NCI-H2171 treated with DMSO at 0.1 percent for 48 hours (cell line): ENCODE measurements at places on chromosomes 5 and 9.

- no peak for DNase-seq
Measured at GRCh38 chr5:10627160-10627701, 63.4 kb downstream of the ANKRD33B start.

GRCh38 chr5:157047898-157048297, 11.0 kb downstream of the HAVCR1 start:
- DNase-seq: no peak

- no peak for DNase-seq
Measured at GRCh38 chr9:125932012-125932411, 184.8 kb downstream of the PBX3 start.

DNA sequence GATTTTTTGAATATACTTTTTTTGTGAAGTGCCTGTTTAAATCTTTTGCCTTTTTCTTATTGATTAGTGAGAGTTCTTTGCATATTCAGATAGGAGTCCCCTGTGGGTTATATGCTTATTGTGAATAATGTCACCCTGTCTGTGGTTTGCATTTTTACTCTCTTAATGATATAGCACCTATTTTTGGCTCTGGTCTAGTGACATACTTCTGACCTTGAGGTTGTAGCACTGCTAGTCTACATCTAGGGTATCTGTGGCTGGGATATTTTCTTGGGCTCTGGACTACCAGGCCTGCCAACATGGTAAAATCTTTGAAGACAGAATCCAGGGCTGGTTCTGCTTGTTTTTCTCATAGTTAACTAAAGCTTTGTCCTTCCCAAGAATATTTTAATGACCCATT, 13.5 kb upstream of the NKX2-5 start:
- no peak for DNase-seq

DNA sequence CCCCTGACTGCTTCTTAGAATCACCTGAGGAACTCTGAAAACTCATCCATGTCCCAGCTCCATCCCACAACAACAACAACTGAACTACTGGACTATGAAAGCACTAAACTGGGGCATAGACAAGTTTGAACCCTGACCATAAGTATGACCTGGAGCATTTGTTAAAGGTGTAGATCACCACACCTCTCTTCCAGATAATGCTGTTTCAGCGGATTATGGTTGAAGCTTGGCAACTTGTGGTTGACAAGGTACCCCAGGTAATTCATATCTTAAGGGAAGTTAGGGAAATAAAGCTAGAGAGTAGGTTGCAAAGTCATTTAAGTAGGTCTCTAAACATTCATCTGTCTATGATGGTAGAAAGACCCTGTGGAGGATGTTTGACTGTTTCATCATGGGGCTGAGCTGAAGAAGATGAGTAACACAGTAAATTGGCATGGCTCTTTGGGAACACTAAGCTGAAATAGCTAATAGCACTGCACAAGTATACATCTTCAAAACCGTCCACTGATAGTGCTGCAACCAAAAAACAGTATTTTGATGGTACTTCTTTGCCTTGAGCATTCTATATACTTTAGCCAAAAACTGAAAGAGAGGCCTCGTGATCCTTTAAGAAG, 80.2 kb downstream of the TMEM174 start:
- no peak for DNase-seq
